Jurkat, Clone E6-1 (cell line): ENCODE measurements at places on chromosomes 1 and 21.

DNA sequence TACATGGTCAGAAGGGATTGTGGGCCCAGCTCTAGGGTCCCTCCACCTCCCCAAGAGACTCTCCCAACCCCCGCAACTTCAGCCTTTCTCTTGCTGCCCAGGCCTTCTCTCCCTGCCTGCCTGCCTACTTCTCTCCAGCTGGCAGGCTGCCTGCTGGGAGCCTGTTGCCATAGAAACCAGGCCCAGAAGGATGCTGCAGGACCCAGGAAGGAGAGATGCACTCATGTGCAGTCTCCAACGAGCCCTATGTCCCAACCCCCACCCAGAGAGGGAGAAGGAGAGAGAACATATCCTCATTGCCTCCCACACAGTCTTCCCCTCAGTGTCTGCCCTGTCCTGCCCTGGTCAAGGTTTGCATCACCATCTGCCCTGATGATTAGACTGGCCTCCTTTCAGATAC lies 10.8 kb upstream of the SMIM12 start:
- no peak for DNase-seq

GRCh38 chr1:112004076-112004475 lies 14.6 kb upstream of the KCND3 start:
- no peak for DNase-seq

DNA sequence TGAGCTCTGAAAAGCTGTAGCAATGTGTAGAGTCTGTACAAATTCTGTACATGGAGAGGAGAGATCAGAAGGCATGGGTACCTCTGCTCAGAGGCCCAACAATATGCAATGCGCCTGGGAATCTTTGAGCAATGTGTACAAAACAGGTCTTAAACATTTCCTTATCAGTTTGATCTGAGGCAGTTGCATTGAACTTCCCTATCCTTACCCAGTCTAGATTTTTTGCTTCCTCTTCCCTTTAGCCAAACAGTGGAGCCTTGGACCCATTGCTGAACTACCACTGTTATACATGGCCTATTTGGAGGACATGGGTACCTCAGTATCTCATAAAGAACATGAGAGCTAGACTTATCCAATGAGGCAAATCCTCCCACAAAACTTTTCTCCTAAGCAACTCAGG lies 12.6 kb upstream of the MNDA start:
- DNase-seq: no peak

DNA sequence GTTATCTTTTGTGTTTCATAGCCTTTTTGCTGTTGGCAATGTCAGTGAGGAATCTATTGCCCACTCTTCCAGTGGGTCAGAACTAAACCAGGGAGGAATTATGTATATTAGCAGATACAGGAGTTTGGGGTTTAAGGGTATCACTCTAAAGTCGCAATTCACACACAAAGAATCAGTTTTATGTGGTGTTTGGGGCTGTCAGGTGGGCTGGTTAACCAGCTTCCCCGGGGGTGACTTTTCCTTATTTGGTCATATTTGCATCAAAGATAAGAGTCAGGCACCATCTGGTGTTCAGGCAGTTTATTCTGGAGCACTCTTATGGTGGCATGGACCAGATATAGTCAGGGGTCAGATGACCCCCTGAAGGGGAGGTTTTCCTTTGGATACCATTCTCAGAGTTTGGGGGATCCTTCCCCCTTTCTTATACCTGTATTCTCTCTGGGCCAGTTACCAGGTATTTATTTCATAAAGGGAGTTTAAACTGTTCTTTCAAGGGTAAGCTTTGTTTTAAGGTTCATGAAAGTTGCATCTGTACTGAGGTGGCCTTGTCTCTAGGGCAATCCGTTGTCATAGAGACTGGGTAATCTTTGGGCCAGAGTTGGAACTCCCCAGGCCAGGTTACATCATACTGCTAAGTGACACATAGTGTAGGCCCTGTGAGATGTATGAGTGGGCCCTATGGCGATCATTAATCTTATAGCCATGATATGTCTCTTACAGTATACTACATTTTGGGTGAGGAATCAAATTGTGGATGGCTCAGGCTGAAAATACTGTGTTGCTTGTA lies 148.2 kb downstream of the RWDD3 start:
- DNase-seq: peak; percentile 61

DNA sequence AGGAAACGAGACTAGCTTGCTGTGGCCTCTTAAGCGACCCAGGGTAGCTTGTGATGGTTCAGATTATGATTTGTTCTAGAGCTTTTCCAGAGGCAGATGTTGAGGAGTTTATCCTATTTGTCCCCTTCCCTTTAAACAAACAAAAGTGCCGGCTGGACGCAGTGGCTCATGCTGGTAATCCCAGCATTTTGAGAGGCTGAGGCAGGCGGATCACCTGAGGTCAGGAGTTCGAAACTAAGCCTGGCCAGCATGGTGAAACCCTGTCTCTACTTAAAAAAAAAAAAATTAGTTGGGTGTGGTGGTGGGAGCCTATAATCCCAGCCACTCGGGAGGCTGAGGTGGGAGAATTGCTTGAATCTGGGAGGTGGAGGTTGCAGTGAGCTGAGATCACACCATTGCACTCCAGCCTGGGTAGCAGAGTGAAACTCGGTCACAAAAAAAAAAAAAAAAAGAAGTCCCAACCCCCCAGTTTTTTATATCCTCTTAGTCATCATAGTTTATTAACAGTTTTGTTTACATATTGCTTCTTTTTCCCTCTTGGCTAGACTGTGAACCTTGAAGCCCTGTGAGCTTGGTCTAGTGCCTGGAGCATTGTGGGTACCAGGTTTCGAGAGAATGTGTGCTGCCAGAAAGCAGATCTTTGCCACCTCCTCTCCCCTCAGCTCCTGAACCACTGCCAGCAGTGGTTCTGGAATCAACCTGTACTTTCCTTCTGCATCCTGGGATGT lies 29.8 kb downstream of the MAPKAPK2 start:
- no peak for DNase-seq

DNA sequence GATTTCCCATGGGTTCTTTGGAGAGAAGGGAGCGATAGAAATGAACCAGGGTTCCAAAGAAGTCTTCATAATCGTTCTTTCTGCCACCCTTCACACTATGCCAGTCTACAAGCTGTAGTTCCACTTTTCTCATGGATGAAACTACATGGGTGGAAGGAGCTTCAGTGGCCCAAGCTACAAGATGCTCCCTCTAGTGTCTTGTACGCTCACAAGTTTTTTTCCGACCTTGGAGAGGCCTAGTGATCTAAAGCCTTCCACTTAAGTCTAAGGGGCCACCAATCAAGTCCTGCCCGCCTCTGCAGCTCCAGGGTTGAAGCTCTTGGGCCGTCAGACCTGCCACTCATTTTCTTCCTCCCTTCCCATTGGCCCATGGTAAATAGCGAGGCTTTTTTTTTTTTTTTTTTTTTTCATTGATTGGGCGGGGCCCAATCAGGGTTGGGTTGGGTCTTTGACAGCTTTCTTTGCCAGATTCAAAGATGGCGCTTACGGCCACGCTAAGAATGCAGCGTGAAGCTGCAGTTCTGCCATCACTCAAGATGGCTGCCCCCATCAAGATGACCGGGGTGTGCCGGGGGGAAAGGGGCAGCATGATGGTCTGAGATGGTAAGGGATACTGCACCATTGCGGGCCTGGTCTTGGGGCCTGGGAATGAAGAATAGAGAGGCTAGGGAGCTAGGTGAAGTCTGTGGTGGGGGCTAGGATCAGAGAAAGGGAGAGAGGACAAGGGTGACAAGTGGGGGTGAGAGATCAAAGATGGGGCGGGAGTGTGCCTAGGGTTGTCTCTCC lies at the start of gene TOMM40L:
TSS of gene TOMM40L (plus strand) at position 527 of the 786 bp plus-strand sequence. CDS start 430 bp downstream, outside the sequence.
- peak; percentile 100 for DNase-seq

GRCh38 chr1:106222403-106222802 lies 834.1 kb upstream of the PRMT6 start:
- DNase-seq: no peak

DNA sequence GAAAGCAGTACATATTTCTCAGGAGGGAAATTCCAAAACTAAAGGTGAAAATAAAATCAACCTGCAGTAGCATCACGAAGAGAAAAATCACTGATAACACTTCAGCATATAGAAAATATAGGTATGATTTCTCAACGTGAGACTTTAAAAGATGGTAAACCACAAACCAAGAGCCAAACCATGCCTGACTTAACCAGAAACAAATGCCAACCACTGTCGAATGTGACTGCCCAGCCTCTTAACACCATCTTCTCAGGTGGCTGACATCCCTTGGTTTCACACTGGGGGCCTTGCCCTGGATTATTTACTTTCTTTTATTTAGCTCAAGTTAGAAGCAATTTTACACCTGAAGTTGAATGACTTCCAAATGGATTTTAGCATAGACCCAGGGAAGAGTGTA lies 10.1 kb downstream of the HMGCS2 start:
- DNase-seq: peak; percentile 23

GRCh38 chr1:59779949-59780348 lies 34.8 kb upstream of the HOOK1 start:
- DNase-seq: no peak

DNA sequence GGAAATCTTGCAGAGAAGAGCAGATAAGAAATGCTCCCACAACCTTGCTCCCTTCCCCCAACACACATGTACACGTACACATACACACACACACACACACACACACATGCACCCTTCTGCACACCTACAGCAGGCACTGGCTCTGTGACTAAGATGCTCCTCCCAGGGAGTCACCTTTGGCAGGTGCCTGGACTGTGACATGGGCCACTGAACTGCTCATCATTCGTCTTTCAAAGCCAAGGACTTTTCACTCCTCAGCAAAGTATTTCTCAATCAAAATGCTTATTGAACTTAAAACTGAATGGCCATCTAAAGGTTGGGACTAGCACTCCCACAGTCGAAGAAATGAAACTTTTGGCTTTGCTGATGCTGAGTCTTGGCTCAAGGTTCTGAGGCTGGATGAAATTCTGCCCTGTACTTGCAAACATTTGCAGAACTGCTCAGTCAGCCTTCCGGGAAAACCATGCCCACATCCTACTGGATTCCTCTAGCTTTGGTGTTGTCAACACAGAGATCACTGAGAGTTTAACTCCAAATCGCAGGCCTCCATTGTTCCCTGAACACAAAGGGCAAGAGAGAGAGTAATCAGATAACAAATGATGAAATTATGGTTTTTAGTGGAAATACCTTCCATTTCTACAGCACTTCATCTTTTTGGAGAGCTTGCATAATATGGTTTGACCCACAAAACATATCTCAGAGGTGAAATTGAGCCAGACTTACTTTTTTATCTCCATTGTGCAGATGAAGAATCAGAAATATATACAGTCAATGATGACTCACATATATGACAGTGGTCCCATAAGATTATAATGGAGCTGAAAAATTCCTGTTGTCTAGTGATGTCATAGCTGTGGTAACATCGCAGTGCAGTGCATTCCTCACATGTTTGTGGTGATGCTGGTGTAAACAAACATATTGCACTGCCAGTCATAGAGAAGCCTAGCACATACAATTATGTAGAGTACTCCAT lies 72.4 kb upstream of the BCAR3 start:
- DNase-seq: no peak

DNA sequence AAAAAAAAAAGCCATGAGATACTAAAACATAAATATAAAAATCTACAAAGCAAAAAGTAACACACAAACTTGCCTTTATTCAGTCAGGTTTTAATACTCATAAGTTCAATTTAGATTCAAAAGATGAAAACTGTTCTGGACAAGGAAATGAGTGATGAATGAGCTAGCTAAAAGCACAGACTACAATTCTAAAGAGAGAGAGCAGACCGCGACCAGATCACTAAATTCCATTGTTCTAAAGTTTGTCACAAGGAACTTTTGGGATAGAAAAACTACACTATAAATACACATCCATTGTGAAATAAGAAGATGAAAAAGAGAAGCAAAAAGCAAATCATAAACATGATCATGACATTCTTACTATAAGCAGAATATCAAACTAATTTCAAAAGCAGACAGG lies 1.7 kb downstream of the ODF2L start:
- DNase-seq: no peak

DNA sequence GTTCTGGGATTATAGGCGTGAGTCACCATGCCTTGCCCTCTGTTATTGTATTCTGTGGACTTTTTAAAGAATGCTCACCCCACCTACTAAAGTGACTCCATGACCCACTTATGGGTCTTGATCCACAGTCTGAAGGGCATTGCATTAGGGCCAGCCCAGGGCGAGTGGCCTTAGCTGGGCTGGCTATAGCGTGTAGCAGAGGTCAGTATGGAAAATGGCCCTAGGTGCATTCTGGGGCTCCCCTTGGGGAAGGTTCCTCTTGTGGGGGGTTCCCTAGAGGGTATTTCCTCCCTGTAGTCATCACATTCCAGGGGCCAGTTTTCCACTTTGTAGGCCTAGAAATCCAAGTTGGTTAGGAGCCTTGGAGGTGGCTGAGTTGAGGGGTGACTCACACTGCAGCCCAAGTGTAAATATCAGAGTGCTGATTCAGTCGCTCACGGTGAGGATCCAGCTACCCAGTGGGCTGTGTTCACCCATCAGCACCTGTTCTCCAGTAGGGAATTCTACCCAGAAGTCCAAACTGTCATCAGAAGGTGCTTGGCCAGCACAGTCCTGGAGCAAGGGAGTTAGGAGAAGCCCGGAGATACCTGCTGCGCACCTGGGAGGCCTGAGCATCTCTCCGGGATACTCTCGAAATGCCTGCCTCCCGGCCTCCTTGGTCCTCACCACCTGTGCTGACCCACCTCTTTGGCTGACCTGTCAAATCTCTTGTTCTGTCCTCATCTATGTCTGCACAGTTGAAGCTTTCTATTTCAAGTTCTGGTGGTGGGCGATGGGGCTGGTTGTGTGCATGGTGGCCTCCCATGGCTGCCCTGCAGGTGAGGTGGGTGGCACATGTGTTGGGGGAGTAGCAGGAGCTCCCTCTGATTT lies 52.2 kb downstream of the NENF start:
- no peak for DNase-seq

DNA sequence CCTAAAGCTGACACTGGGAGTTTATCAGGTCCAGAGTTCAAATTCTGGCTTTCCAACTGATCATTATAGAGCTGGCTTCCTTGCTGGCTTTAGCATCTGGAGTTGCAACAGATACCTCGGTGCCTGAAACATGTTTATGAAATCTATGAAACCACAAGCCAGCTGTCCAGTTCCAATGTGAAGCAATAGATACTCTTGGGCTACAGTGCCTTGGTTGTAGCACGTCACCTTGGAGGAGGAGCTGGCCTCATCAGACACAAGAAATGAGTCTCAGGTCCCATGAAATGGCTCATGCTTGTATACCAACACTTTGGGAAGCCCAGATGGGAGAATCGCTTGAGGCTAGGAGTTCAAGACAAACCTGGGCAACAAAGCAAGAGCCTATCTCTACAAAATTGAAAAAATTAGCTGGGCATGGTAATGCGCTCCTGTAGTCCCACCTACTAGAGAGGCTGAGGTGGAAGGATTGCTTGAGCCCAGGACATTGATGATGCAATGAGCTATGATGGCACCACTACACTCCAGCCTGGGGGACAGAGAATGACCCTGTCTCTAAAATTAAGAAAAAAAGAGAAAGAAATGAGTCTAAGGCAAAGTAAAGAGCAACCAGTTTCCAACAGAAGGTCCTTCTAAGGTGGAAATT lies 132.5 kb upstream of the ZNF648 start:
- no peak for DNase-seq

GRCh38 chr1:164785841-164786534 lies 227.0 kb downstream of the PBX1 start:
- no peak for DNase-seq
